Lung (tissue), 17 donors: ENCODE measurements at places on chromosomes 7 and 10.

DNA sequence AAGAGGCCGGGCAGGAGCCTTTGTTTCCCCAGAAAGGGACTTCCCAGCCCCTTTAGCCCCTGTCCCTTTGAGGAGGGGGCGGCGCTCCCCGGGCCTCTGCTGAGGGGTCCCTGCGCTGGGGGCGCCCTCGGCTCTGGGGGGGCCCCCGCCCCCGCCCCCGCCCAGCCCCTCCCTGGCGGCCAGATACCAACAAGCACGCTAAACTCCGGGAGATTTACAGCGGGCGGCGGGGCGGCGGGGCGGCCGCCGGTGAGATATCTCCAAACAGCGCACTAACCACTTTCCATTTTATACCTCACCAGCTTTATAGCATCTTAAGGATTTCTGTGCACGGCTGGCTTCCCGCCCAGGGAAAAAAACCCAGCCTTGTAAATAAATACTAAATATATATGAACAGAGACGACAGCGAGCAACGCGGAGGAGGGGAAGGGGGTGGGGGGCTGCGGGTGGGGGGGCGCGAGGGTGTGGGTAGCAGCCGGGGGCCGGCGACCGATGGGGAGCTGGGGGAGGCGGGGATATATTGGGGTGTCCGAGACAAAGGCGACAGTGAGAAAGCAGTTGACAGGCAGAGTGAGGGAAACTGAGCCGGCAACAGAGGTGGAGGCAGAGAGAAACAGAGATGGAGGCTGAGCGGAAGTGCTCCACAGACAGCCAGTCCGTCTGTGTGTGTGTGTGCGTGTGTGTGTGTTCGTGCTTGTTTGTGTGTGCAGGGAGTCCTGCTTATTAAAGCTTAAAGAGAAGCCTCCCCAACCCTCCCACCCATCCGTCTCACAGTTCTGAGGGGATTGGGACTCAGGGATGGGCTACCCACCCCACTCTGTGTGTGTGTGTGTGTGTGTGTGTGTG lies 85.8 kb downstream of the HIF1AN start:
- DNase-seq, result peak; percentile 85

- no peak for DNase-seq
These were observed 729.4 kb upstream of the C7orf33 start for GRCh38 chr7:147861058-147861716.

DNA sequence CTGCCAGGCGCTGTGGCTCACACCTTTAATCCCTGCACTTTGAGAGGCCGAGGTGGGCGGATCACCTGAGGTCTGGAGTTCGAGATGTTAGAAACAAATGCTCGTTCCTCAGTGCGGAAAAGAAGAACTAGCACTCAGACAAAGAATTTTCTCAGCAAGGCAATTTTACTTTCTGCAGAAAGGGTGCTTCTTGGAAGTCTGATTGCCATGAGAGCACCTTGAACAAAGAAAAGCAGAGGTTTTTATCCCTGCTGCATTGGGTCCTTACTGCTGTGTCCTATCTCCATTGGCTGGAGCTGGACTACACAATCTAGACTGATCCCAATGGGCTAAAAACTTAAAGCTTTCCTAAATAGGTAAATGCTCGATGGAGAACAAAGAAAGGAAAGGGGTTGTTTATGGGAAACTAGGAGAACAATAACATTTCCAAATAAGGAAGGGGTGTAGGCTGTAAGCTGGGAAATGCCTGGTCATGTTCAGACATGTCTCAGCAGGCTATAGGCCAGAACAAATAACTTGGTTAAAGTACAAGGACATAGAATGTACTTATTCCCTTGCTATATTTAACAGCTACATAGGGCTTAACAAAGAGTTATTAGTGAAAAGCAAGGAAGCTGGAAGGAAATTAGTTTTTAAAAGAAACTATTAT lies 26.1 kb upstream of the ACTR3B start:
- DNase-seq, result no peak

- DNase-seq, result no peak
These were observed 58.6 kb upstream of the ABCB4 start for GRCh38 chr7:87534072-87534471.

- no peak for DNase-seq
These were observed 46.6 kb downstream of the PODXL start for GRCh38 chr7:131509781-131510180.

DNA sequence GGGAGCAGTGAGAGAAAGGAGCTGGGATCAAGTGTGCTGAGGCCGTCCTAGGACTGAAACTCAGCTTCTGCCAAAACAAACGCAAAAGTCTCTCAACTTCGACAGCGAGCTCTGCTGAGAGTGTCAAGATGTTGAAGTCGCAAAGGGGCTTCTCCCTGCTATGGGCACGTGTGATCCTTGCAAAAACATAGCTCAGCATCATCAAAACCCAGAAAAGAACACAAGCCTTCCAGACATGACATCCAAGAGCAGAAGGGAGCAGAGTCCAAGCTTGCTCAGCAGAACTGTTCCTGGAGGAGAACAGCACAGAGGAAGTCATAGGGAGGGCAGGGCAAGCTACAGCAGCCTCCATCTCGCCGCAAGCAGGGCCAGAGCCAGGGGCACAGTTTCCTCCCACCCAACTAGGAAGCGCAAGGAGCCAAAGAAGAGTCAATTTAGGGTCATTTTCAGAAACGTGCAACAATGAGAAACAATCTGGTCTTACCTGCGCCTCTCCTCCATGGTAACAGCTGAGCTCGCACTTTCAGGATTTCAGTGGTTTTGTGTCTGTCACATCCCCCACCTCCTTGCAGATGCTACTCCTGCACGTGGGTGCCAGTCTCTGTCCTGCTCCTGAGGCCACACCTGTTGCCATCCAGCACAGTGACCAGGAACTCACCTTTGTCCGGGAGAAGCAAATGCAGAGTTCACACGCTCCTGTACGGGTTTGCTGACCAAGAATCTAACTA lies 113.9 kb downstream of the DIP2C start:
- no peak for DNase-seq

- no peak for DNase-seq
These were observed 130.8 kb downstream of the PRPF18 start for GRCh38 chr10:13717571-13717935.

DNA sequence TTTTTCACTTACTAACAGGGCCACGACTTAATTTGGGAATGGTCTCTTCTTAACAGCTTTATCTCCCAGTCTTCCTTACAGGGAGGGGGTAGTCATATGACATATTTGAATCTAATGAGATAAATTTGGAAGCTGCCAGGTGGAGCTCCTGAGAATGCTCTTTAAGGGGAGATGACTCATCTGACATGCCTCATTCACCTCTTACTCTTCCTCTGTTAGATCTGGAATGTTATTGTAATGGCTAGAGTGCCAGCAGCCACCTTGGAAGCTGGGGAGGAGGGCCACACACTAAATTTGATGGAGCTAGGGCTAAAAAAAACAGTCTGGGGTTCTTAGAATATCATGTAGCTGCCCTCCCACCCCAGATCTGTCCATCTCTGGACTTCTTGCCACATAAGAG lies 22.7 kb downstream of the HECW1 start:
- no peak for DNase-seq

- DNase-seq, result no peak
These were observed 56.8 kb downstream of the TPST1 start for GRCh38 chr7:66261941-66262340.

- DNase-seq, result peak; percentile 29
These were observed 15.1 kb upstream of the ZNF273 start for GRCh38 chr7:64887756-64888508.

DNA sequence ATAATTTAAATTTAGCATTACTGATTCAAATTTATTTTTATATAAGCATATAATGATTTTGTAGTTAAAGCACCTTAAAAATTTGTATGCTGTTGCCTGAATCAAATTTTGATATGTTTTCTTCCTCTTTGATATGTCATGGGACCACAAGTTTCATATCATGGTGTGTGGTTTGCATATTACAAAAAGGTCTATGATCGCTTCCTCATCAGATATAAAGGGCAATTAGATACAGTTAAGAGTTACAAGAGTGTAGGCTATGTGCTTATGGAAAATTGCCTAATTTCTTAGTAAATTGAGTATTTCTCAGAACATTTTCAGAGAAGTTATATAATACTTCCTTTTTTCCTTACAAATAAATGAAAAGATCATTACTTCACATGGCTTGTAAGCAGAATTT lies 22.2 kb downstream of the MRC1 start:
- DNase-seq, result no peak

- DNase-seq, result no peak
These were observed 44.0 kb downstream of the CALD1 start for GRCh38 chr7:134823400-134823799.

DNA sequence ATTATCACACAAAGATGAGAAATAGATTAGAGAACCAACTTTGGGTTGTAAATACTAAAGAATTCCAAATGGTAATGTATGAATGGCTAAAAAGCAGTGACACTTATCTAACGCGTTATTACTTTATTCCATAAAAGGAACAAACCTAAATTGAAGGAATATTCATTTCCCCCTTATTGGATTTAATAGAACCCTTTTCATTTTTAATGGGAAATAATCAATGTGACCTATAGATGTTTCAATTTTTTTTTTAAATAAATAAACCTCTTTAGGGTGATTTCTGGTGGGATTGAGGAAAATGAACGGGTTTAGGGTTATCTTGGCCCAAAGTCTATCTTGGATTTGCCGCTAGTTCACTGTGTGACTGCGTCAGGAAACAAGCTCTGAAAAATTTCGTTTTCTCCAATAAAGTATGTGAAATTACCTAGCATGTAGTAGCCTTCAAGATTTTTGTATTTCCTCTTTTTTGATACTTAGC lies 1.9 kb upstream of the ACBD5 start:
- DNase-seq, result no peak

DNA sequence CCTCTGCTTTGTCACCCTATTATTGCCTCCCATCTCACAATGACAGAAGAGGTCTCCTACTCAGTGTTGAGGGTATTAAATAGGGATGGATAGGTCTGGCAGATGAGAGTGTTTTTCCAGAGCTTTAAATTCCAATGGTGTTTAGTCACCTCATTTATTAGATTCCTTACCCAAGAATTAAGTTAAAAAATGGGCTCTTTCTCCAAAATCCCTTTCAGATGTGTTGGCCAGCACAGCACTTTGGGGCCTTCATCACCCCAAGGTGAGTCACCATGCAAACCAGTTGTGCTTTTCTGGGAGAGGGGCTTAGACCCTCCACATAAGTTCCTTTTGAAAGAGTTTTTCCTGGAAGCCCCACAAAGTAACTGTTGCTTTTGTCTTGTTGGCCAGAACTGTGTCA lies 78.4 kb downstream of the CYP26A1 start:
- no peak for DNase-seq

DNA sequence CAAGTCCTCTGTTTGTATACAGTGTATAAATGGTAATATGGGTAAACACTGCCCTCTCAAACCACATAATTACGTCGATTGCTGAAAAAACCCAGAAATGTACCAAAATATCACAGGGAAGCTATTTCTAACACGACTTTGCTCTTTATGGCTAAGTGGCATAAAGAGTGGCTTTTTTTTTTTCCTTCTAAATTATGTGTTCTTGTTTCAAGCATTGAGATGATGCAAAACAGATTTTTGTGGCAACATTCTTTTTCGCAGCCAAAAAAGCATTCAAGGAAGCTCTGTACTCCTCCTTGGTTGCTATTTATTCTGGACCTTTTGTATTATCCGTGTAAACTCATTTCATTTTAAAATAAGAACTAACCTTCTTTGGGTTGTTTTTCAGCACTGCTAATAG lies 138.9 kb downstream of the VTI1A start:
- peak; percentile 35 for DNase-seq

- peak; percentile 34 for DNase-seq
These were observed 106.2 kb downstream of the TFEC start for GRCh38 chr7:115924411-115924810.

- DNase-seq, result no peak
These were observed 75.1 kb downstream of the EMX2 start for GRCh38 chr10:117617659-117618058.

- DNase-seq, result no peak
These were observed 68.5 kb upstream of the FHIP2A start for GRCh38 chr10:114753126-114753525.

DNA sequence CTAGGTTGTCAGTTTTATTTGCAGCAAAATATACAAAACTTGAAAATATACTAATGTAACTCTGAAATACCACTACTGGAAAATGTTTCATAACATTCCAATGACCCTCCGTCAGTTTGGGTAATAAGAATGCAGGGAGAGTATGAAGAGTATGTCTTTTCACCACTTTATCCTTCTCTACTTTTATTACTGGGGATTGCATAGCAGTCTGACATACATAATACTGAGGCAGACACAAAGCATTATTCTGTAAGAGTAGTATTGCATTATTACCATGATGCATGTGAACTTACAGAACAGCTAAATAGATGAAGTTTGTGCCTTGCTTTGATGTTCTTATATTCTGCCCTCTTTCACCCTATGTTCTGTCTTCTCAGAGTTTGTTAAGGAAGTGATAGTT lies 151.8 kb upstream of the TPK1 start:
- DNase-seq, result no peak

DNA sequence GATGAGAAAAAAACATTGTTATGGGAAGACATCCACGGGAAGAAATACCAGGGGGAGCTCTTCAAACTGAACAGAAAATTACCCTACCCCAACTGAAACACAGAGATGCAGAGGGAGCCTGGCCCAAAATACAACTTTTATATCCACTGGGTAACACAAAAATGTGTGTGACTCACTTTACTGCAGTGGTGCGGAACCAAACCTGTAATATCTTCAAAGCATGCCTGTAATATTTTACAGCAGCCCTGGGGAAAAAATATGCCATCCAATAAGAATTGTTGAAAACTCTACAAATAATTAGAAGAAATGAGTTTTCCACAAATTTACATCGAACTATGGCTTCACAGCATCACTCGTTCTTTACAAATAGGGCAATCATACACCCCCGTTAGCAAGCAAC lies 49.8 kb upstream of the SRRM3 start:
- DNase-seq, result no peak

DNA sequence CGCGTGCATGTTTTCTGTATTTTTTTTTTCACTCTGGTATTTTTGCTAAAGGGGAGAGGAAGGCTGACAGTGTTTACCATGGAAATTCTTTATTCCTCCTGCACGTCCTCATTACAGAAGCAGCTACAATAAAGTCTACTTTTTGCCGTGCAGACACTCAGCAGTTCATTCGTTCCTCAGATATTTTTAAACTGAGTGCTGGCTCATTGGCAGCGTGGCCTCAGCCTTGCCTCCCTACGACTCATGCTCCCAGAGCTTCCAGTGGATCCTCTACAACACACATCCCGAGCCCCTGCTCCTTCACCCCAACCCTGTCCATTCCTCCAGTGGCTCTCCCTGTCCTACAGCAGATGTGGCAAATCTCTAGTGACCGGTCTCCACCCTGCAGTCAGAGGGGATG lies 239.2 kb upstream of the ZMIZ1 start:
- DNase-seq, result no peak

DNA sequence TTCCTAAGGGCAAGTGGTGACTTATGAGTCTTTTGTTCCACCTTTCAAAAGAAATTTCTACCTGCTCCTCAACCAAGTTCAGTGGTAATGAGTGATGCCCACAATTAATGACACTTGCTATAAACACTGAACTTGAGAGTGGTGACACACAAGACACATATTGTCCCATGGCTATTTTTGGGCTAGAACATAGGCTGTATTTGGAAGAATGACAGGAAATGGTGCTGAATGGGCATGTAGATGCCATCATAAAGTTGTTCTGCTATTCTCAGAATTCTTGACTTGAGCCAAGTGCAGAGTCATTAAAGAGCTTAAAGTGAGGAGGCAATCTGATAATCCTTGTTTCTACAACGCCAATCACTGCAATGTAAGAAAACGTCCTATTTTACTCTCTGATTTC lies 313.3 kb downstream of the AGMO start:
- DNase-seq, result no peak
